ENCODE measurements at places on chromosomes 13 and 19.

GRCh38 chr19:30559446-30559845 is 187.3 kb downstream of the ZNF536 start:
- no peak for DNase-seq

DNA sequence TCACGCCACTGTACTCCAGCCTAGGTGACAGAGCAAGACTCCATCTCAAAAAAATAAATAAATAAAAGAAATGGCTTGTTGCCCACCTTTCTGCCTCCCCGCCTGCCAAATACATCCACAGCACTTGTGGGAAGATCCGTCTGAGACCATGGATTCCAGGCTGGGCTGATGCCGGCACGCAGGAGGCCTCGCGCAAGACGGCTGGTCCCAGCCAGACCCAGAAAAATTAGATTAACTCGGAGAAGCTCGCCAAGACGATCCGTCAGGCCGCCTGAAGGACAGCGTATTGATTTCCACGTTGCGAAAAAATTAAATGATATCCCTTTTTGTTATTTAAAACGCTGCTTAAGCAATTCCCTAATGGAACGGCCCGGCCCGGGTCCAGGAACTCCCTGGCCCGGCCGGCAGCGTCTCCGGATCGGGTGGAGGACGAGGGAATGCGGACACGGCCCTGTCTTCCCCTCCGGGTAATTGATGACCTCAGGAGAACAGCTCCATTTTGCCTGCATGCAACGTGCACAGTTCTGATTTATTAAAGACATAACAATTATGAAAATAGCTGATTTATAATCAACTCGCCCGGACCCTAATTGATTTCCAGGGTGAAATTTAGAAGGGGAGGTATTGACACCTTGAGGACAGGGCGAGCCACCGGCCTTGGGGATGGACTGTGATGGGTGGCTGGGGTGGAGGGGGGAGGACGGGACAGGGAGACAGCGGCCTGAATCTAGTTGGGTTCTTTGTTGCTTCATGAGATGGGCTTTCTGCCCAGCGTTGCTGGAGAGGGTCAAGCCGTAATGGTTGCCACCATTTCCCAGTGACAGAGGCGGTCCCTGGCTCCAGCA is 52.1 kb downstream of the ZNRF4 start:
- DNase-seq = no peak

GRCh38 chr19:1745589-1746031 is 7.7 kb upstream of the ONECUT3 start:
- DNase-seq = no peak

DNA sequence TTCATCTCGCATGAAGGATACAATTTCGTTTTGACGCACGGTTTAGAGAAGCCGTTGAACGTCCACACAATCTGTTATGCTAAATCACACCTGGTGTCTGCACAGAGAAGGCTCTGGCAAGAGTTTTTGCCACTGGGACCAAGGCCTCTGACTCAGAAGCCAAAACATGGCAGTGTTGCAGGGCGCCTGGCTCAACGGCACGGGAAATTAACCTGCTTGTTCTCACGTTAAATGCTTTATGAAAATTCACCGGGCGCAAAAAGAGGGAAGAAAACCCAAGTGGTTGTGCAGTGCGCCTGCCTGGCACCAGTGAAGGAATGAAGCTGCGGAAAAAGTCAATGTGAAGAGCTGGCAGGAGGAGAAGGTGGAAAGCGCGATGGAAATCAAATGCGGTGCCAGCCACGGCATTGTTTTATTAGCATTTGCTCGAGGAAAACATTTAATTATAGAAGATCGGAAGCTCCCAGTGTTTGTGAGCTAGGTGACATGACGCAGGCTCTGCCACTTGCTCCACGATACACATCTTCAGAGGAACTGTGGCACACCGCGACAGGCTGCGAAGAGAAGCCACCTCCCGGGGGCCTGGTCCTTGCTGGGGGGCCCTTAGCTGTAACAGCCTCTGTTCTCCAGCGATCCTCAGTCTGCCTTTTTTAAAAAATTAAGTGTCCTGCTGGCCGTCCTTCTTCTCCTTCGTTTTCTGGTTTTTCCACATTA is 126.2 kb downstream of the ZIC5 start:
- DNase-seq = no peak

DNA sequence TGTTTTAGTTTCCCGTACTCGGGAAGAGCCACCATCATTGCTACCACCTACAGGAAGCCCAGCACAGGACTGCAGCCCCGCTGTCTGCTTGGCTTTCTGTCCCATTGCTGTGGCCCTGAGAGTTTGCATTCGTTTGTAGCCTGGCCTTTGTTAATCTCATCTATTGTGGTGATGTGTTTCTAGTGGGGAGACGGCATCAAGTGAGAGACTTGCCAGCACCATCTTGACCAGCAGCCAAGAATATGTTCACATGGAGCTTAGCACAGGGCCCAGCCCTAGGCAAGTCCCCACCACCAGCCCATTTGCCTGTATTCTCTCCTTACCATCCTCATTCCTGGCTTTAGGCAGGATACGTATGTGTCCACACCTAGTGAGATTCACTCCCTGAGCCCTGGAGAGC is 17.3 kb upstream of the OVOL3 start:
- no peak for DNase-seq
